Vagina (tissue), 2 donors: ENCODE measurements at places on chromosomes 1 and 21. TPM values are rescaled to one million over a fixed set of nuclear protein-coding genes. Genes with fewer than 3 reads are reported as not detected.

GRCh38 chr1:64039390-64039926, 164.0 kb upstream of the UBE2U start:
- DNase-seq = no peak

DNA sequence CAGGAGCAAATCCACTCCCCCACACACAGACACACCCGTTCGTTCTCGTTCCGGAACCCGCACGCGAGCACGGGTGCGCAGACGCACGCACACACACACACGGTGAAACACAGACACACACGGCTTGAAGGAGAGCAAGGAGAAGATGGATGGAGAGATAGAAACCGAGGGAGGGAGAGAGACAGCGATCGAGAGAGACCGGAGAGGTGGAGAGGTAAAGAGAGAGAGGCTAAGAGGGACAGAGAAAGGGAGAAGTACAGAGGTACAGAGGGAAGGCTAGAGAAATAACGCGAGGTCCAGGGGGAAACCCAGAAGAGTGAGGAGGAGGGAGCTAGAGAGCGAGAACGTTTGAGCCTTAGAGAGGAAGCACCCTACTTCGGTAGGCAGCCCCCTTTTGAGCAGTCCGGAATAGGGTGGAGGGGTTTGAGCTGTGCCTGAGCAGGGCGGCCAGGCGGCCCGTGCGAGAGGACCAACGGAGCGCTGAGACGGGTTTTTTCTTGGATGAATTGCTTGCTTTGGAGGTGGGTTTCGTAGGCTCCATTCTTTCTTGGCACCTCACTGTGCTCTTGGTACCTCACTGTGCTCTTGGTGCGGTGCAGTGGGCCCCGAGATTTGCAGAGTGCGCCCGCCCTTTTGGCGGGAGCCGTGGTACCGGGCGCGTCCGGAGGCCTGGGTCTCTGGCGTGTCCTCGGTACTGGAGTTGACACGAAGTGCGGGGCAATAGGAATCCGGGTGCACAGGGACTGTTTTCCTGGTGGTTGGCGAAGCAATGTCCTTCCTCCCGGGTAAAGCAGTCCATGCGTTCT, 88.4 kb upstream of the RHOU start:
- no peak for DNase-seq

DNA sequence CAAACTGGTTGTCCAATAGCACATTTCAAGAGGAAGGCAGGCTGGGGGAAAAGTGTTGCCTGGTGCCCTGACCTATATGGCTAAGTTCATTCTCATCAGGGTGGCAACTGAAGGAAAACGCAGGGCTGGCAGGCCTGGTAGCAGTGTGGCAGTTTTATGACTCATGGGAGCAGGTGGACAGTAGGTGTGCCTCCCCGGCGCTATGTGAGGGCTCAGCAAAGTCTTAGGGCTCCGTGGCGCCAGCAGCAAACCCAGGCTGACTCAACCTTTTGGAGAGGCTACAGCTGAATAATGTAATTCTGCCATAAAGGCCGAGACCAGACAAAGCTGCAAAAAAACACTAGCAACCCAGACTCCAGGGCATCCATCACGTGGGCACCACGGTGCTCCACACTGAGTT, 23.6 kb downstream of the GADD45A start:
- no peak for DNase-seq

DNA sequence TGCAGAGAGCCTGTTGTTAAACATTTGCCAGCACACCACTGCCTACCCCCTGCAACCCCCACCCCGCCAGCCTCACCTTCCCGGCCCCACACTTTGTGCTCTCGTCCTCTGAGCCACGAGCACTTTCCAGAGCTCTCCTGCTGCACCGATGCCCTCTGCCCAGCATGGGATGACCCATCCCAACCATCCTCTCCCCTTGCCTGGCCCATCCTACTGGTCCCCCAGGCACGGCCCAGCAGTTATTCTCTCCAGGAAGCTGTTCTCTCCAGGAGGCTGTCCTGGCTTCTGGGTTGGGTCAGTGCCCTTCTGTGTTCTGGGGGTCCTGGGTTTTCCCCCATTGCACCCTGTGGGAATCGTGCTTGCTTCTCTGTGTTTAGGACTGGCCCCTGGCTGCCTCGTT, 60.1 kb upstream of the ABCG1 start:
- DNase-seq = peak; percentile 44

GRCh38 chr1:26922431-26922729, 837 bp downstream of the NUDC start:
- no peak for DNase-seq

GRCh38 chr1:40905061-40905460, 42.9 kb upstream of the CITED4 start:
- no peak for DNase-seq

Gene GJC2
- 4.4 TPM for total RNA-seq

Gene CADM3
- total RNA-seq = 23.8 TPM

Gene TPRG1L
- 44.9 TPM for total RNA-seq
